ENCODE measurements at places on chromosomes 2 and 18.

- DNase-seq, result no peak
These were observed 302.8 kb downstream of the PTGR3 start for GRCh38 chr18:74906184-74906583.

DNA sequence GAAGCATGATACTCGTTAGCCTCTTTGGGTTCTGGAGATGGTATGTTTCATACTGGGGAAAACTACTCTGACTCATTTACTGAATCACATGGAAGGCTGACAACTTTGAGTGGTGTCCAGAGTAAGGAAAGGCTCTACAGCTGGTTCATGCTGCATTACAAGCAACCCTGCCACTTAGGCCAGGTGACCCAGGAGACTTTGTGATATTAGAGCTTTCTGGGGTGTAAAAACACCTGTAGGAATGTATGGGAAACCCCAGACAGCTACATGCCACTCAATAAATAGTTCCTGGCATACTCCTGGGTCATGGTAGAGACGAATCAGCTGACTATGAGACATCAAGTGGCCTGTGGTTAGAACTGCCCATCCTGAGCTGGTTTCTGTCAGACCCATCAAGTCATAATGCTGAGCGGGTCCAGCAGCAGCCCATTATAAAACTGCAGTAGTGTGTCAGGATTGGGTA is 21.3 kb upstream of the TCF7L1 start:
- DNase-seq, result no peak

- no peak for DNase-seq
These were observed 279.8 kb downstream of the ZNF385B start for GRCh38 chr2:179581605-179582004.

DNA sequence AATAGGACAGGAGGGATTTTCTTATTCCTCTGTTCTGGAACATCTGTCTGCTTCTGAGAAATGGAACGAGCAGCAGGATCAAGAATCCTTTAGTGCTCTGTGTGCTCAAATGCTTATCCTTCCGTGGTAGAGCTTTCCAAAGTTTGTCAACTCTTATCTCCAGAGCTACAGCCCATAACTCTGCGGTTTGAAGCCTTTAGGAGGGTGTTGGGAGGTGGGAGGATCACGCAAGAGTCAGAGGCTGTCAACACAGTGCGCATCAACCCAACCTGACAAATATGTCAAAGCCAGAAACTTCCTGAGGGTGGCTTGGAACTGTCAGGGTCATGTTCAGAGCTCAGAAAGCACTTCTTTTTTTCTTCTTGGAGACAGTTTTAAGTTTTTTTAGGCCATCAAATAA is 95.9 kb downstream of the CRIM1 start:
- no peak for DNase-seq

- no peak for DNase-seq
These were observed 115.9 kb downstream of the MEIS1 start for GRCh38 chr2:66550826-66551225.

DNA sequence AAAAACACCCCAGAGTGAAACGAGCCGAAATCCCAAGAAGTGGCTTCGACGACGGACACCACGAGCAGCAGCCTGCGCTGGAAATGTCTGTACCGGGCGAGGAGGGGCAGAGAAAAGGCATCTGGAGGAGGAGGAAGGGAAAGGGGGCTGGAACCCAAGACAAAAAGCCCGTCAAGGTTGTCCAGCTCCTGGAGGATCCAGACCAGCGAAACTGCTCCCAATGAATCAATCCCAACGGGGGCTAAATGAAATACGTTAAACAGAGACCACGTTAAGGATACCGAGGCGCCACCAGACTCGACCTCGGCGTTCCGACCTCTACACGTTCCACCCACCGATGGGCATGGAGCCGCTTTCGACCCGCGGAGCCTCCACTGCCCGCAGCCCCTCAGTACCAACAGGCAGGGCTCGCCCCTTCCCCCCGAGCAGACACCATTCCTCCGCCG is 400 bp downstream of the CCDC88A start:
- DNase-seq, result peak; percentile 40

DNA sequence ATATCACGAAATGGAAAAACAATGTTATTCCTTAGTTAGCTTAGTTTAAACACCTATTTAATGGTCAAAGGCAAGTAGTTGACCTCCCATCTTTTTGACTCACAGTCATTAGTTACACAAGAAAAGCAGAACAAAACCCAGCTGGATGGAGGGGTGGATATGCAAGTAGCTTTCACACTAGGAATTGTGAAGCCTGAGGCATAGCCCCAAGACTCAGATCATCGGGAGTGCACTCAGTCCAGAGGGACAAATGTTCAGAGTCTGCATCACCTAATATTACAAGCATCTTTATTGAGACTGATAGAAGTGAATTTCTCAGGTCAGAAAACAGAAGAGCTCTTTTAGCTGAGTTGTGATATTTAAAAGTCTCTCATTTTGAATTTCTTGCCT is 15.5 kb upstream of the CPS1 start:
- DNase-seq, result no peak

DNA sequence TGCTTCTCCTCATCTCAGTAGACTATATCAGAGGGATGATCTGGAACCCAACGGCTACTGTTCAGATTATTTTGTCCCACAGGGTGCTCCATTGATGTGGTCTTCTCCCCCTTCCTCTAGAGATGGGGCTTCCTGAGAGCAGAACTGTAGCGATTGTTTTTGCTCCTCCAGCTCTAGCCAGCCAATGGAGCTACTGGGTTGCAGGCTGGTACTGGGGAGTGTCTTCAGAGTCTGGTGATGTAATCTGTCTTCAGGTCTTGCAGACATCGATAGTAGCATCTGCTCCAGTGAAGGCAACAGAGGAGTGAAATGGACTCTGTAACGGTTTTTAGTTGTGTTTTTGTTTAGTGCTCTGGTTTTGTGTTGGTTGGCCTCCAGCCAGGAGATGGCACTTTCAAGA is 621.9 kb downstream of the RNF144A start:
- no peak for DNase-seq

DNA sequence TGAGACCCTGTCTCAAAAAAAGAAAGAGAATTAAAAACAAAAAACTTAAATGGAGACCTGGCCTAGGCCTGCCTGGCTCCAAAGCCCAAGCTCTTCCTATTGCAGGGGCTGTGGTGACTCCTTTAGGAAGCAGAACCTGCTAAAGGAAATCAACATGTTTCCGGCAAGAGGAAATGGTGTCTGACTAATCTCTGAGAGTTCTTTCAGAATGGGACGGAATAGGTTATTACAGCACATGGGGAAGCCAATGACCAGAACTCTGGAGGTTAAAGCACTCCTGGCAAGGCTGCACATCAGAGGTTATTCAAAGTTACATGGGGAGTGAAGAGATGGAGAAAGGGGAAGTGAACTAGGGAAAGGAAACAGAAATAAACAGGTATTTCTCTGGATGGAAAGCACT is 21.4 kb downstream of the KIF3C start:
- no peak for DNase-seq

- no peak for DNase-seq
These were observed 14.9 kb downstream of the L3MBTL4 start for GRCh38 chr18:6399776-6400175.

DNA sequence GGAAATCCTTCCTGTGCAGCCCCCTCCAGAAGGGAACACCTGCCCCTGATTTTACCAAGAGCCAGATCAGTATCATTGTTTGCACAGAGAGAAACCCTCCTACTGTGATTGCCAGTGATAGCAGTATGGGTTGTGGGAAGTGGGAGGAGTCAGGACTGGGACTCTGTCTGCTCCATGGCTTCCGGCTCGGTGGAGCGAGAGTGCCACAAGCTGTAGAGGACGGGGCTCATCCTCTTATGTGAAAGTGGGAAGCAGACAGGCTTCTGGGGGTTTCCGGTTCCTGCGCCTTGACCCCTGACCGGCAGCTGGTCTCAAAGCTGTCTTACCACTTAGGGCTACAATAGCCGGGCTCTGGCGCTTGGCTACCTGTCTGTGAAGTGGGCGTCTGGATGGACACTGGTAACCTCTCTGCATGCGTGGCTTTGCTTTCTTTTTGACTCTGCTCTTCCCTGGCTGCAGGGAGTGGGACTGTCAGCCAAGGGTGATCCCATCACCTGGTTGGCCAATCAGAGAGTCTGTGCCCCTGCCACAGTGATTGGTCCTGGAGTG is 79.7 kb downstream of the BCL2L11 start:
- DNase-seq, result no peak

- no peak for DNase-seq
These were observed 150.8 kb downstream of the PTRHD1 start for GRCh38 chr2:24642351-24642750.

- no peak for DNase-seq
These were observed 5.2 kb upstream of the EN1 start for GRCh38 chr2:118852605-118853128.

- DNase-seq, result no peak
These were observed 520.0 kb upstream of the TCF4 start for GRCh38 chr18:56107821-56108477.

DNA sequence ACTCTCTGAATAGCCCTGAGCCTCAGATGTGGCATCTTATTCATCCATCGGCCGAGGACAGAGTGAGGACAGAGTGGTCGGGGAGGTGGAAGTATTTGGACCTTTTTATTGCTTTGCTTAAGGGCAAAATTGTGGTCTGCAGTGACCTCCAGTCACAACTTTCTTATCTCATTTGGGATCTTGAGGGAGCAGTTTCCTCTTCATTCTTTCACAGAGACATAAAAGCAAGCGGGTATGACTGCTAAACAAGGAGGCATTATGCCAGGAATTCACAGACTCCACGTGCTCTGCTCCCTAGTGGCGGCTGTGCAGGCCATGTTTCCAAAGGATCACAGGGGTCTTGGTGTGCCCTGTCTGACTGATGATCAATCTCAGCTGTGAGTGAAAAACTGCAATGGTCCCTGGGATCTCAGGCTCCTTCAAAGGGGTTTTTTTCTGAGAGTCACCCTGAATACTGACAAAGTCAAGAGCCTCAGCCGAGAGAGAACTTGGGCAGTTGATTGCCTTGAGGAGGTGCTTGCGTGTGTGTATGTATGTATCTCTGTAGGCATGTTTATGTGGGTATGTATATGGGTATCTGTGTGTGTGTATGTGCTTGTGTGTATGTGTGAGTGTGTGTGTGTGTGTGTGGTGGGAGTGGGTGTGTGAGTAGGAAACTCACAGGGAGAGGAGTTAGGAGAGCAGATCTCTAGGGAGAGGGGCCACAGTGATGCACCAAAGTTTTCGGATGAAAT is 47.7 kb downstream of the RAPGEF4 start:
- no peak for DNase-seq

GRCh38 chr2:8575038-8575833 is 106.6 kb upstream of the ID2 start:
- DNase-seq, result no peak

DNA sequence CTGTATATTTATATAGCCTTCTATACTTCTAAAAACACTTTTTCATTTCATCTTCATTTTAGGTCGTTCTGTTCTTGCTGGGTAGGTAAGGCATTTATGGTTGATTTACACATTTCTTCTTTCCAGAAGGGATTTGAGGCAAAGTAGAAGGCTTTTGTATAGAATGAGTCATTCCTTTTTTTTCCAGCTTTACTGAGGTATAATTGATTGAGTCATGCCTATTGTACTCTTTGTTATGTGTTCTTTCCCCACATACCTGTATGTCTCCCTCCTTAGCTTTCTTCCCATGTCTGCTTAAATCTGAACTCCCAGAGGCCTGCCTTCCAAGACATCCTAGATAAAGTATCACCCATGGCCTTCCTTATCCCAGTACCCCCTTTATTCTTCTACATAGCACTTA is 4.8 kb upstream of the CDC42EP3 start:
- DNase-seq, result no peak

DNA sequence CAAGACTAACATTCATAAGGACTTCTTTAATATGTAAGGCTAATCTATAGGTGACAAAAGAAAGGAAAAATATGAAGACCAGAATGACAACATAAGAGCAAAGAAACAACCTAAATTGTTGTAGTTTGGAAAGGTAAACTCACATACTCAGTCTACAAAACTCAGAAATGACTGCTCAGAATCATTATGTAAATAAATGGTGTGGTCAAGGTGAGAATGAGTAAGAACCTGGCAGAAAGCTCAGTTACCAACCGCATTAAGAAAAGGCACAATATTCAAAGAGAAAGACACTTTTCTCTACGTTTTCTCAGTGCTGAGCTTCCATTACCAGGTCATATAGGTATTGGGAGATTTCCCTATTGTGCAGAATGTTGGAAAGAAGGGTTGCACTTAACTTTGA is 15.8 kb downstream of the ATF2 start:
- DNase-seq, result no peak

- DNase-seq, result no peak
These were observed 199.9 kb downstream of the ACTR3 start for GRCh38 chr2:114089636-114090319.

DNA sequence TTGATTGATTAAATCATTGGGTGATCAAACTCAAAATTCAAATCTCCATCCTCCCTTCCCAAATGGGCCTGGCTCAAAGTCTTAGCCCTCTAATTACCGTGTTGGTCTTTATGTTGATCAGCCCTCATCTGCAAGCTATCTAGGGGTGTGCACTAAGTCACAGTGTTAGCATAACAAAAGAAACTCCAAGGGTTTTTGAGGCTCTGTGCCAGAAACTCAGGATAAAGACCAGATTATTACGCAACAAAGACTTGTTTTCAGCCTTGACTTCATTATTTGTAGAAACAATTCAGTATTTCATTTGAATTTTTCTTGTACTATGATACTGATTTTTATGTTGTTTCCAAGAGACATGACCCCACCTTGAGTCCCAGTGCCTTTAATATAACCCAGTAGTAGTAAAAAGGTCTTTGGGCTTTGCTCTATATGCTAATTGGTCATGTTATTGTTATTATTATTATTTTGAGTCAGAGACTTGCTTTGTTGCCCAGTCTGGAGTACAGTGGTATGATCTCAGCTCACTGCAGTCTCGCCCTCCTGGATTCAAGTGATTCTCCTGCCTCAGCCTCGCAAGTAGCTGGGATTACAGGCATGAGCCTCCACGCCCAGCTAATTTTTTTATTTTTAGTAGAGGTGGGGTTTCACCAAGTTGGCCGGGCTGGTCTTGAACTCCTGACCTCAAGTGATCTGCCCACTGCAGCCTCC is 13.9 kb downstream of the PSMD14 start:
- no peak for DNase-seq

DNA sequence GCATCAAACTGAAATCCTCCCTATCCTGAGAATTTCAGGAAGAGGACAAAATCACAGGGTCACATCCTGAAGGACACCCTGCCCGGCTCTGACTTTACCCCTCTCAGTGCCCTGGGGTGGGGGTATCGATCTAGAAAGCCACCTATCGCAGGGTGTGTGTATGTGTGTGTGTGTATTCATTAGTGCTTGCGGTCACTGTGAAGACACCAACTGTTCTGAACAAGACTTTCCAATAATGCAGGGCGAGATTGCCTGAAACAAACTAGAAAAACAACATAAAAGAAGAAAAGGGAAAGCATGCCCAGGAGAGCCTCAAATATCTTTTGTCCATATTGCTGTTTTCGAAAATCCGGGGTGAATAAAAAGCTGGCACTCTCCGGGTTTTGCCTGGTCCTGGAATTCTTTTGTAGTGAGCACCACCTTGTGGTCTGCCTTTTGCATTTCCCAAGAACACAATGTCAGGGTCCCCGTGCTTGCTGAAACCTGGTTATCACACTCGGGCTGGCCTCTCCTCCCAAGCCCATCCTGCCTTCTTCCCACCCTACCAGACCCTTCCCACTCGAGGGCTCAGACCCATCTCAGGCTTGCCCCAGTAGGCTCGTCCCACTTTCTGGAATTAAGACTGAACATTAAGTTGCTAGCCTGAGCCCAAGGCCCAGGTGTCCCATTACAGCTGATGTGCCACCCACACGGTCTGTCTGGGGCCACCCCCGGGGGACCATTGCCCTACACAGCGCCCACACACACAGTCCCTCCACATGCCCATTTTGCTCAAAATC is 25.0 kb upstream of the COPS8 start:
- DNase-seq, result peak; percentile 62
